Tracheal epithelial cell (primary cell): ENCODE measurements at places on chromosomes 2 and 18. TPM values are rescaled to one million over a fixed set of nuclear protein-coding genes. Genes with fewer than 3 reads are reported as not detected.

The LIMS3 gene
- 2.1 and 4.3 TPM in 2 replicates for total RNA-seq

The TMEM163 gene
- total RNA-seq, result 0.72 TPM in 1 of 2 replicates, not detected in the other

The MEP1B gene
- total RNA-seq, result not detected in 2 replicates

The UGT1A7 gene
- 1.4 and 1.5 TPM in 2 replicates for total RNA-seq

The IL37 gene
- total RNA-seq, result not detected in 2 replicates

The DPP10 gene
- not detected in 2 replicates for total RNA-seq

The ADD2 gene
- total RNA-seq, result 0.24 TPM in 1 of 2 replicates, not detected in the other

The RAB11FIP5 gene
- 35.8 and 45.3 TPM in 2 replicates for total RNA-seq

The TWIST2 gene
- total RNA-seq, result 7.0 and 8.5 TPM in 2 replicates

The GPR35 gene
- total RNA-seq, result 0.24 and 0.85 TPM in 2 replicates

The GAD1 gene
- total RNA-seq, result 4.6 and 4.9 TPM in 2 replicates

The ST6GAL2 gene
- under 0.01 TPM in 1 of 2 replicates, not detected in the other for total RNA-seq

The PHLPP1 gene
- 4.8 and 6.8 TPM in 2 replicates for total RNA-seq

The PCARE gene
- not detected in 2 replicates for total RNA-seq

The KRTCAP3 gene
- total RNA-seq, result 28.0 and 28.6 TPM in 2 replicates

The NOL4 gene
- total RNA-seq, result under 0.01 TPM in 1 of 2 replicates, not detected in the other

The GALNT14 gene
- total RNA-seq, result 12.8 and 28.2 TPM in 2 replicates

The LYG2 gene
- not detected in 2 replicates for total RNA-seq
